Globus pallidus (tissue), 1 donor: ENCODE measurements at places on chromosomes 6 and 20.

DNA sequence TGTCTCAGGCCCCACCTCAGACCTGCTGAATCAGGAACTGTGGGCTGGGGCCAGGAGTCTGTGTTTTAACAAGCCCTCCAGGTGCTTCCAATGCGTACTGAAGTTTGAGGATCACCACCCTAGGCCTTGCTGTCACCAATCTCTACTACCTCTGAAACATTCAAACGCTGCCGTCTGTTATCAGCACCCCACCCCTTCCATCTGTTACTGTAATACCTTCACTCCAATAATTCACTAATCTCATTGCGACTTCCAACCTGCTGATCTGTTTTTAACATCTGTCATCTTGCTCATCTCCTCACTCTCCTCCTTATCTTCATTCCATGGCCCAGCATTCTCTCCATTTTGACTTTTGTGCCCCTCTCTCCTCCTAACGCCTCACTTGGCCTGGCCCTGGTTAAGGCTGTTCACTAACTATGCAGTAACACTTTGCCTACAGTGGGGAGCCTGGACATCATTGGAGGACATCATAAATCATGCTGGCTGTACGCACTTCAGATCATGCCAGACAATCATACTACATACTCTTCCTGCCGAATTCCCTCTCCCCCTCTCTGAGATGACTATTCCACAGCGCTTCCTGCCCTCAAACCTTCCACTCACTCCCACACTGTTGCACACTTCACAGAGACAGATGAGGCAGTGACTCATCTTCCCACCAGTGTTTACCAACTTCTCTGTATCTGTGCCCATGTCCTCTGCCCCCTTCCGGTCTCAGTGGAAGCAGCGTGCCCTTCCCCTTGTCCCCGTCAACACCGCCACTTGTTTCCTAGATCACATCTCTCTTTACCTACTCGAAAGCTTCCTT is 3.0 kb upstream of the GUCA1B start:
- no peak for DNase-seq

- no peak for DNase-seq
These were observed 383.5 kb downstream of the FRK start for GRCh38 chr6:115677198-115677597.

DNA sequence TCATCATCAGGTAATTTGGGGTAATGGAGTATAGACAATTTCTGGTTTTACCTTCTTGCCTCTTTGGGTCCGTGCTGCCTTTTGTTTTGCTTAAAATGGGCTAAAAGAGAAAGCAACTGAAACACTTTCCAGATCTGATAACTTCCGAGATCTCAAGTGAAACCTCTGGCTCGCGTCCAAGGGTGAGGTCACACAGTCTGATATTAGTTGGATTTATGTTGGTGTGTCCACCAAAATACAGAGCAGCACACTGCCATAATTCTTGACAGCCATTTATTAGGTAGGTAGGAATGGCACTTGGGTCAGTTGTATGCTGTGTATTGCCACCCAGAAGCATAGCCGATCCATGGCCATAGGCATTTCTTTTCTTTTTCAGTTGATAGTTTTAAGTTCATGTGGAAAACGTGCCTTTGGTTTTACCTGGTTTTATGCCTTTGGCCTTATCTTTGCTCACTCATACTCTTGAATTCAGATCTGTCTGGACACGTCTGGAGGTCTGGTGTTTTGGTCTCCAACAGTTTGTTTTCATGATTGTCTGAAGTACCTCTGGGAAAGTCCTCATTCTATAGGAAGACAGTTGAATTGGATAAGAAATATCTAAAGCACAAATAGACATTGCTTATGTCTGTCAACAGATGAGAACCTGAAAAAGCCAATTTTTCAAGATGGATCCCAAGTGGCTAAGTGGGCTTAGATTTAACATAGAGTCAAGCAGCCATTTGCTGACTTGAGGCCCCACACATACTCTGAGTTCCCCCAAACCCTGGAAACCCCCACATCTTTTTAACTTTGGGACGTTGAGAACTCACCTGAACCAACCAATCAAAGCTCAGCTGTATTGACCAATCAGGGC is 320.8 kb downstream of the SOX4 start:
- DNase-seq, result no peak

- DNase-seq, result no peak
These were observed 28.1 kb upstream of the MTCL3 start for GRCh38 chr6:127547215-127547614.

GRCh38 chr6:45278367-45278766 is 49.8 kb upstream of the RUNX2 start:
- DNase-seq, result no peak

GRCh38 chr6:46509063-46509462 is 17.8 kb upstream of the RCAN2 start:
- no peak for DNase-seq

DNA sequence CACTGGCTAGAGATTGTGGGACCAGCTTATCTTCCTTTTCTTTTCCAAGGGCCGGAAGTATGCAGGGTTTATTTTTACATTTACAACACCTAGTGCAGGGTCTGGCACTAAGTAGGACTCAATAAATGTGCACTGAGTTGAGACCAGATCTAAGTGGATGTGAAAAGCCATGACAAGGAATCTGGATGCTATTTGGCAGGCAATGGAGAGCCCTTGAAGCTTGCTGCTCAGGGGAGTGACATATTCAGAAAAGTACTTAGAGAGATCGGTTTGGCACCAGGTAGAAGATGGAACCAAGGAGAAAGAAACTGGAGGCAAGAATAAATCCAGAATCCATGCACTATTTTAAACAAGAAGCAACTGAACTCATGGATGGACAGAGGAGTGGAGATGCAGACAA is 815.8 kb downstream of the MAFB start:
- DNase-seq, result no peak

GRCh38 chr20:46031701-46032254 is 2.8 kb downstream of the SLC12A5 start:
- DNase-seq, result no peak

- no peak for DNase-seq
These were observed 5.7 kb downstream of the GTSF1L start for GRCh38 chr20:43721097-43721428.

DNA sequence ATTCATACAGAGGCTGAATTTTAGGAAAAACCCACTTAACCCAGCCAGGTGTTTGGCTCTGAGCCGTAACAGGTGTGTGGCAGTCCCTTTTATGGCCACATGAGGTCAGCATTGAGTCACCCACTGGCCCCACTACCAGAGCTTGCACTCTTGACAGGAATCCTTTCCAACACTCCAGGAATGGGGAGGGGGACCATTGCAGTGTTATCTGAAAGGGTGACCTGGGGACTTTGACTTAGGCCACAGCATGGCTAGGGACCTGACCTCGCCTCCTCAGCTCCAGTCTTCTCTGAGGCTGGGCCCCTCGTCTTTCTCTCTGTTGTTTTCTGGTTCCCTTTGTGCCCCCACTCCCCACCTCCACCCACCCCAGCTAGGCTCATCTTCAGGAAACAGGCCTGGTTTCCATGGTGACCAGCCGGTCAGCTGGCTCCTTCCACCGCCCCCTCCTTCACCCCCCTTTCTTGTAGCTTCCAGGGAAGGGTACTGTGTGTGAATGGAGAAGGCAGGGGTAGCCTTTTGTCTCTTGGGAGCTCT is 2.1 kb upstream of the TMEM151B start:
- no peak for DNase-seq

DNA sequence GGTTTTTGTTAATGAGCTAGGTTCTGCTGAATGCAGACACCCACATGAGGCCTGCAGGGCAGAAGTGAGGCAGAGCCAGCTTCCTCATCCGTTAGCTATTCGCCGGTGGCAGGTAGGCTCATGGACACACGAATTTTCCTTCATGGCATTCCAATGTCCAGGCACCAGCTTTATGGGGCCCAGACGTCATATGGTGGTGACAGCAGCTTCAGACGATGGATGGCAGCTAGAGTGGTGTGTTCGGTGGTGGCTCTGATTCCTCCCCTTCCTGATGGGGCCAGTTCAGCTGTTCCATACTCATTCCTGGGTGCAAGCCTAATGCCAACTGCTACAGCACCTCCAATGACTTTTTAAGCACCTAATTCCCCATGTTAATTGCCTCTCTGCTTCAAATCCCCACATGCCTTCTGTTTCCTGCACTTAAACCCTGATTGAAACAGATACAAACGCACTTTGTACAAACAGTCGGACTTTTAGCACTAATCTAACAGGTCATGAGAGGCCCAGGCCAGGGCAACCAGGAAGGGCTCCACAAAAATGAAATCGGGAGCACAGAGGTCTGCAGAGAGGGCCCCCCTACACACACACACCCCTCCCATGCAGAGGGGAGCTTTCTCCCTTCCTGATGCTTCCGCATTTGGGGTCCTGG is 35.7 kb upstream of the MLN start:
- DNase-seq, result no peak

GRCh38 chr20:37484331-37484730 is 36.7 kb upstream of the NNAT start:
- DNase-seq, result no peak

GRCh38 chr6:84018453-84019061 is 15.0 kb upstream of the MRAP2 start:
- no peak for DNase-seq
